ENCODE measurements at places on chromosomes 11 and 22.

DNA sequence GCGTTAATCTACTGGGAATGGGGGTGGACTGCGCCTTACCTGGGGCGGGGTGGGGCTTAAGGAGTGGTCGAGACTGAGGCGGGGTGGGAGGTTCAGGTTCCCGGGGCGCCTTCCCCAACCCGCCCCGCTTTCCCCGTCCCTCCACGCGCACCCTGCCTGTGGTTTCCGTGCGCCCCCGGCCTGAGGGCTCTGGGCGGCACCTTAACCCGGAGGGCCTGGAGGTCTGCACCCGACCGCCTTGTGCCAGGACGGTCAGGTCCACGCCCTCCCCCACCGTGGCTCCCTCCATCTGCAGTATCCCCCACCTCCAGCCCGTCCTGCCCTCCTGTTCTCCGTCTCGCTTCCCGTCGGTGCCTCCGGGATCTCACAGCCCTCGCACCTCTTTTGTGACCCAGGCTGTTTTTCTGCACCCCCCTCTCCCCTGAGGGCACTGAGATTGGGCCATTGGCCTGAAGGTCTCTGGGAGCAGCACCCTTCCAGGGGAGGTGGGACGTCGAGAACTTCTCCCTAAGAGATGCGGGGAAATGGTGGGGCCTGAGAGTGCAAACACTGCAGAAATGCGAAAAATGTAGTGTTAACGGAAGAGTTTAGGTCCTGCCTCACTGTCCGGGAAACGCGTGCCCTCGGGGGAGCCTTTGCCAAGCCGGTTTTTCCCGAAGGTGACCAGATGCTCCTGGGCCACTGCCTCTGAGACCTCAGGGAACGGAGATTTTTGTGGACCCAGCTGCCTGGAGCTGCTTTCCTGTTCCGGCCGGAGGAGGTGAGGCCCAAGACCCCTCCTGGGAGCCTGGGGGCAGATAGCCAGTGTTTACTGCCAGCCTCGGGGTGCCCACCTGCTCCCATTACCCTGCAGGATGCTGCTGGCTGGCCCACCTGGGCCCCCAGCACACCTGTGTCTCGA, 1.2 kb upstream of the ASCL2 start:
- no peak for DNase-seq

DNA sequence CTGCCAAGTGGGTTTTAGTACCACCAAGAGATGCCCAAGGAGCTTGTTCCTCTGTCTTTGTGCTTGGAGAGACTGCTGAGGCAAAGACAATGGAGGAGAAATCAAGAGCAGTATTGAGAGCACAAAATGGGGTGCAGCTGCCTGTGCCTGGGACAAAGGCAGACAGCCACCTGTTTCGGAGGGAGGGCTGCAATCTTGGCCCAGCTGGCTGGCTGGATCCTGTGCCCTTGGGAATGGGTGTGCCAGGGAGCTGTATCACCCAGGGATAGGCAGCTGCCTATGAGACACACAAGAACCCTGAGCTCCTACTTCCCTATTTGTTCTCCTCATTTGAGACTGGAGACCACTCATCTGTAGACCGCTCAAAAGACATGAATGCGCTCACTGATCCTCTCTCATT, 23.3 kb upstream of the CHRM4 start:
- no peak for DNase-seq

DNA sequence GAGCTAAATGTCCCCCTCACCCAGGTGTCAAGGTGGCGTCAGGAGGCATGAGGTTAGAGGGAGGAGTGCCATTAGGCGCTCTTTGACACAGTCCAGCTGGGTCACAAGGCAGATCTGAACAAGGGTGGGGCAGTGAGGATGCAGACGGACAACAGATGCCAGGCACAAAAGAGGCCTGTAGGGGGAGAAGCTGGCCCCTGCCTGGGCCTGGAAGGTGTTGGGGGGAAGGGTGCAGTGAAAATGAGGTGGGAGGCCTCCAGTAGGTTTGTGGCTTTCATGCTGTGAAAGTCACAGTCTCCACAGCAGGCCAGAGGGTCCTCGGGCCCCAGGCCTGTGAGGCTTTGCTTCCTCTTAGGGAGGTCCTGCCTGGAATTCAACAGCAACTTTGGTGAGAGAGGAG, 85.0 kb upstream of the PLET1 start:
- DNase-seq, result no peak

GRCh38 chr22:30008401-30008800, 71.9 kb upstream of the HORMAD2 start:
- DNase-seq, result no peak

DNA sequence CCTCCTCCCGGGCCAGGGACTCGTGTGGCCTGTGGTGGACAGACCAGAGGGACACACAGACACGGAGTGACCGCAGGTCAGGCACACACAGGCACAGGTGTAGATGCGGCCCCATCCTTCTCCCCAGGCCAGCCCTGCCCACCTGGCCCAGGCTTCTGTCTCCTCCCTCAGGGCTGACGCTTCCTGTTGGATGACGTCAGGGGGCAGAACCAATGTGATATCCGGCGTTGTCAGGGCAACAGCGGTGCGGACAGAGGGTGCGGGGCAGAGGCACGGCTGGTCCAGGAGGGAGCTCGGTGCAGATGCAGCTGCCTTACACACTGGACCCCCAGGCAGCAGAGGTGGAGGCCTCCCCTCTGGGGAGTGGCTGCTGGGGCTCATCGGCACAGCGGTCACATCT, 2.9 kb upstream of the TUBGCP6 start:
- no peak for DNase-seq

DNA sequence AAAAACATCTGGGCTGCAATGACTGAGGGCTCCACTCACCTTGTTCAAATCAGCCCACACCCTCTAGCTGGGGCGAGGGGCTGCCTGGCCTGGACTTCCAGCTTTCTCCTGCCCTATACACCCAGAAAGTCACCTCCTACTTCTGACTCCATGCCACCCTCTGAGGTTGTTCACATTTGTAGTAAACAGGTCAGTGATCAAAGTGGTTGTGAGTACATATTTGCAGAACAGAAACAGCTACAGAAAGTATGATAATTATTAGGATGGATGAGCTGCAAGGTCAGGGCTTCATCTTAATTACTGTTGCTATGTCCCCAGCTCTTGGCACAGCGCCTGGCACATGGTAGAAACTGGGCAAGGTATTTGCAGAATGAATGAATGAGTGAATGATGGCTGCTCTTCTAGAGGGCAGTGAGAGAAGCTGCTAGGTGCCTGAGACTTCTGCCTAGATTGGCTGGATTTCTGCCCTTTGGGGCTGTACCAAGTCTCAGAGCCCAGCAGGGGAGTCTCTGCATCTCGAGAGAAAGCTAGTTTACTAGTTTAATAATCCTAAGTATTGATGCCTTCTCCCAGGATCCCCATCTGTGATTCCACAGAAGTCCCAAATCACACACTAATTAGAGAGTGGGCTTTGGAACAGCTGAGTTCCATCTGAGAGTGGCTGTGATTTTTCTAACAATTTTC, 36.0 kb downstream of the SYT13 start:
- DNase-seq, result no peak

GRCh38 chr22:25202290-25202921, 2.7 kb downstream of the CRYBB3 start:
- DNase-seq, result peak; percentile 55

All from stimulated activated CD4-positive, alpha-beta T cell treated with anti-CD3 and anti-CD28 coated beads, Interleukin-1b, Interleukin-23, amount 100 ng/mL, for 48 hours (primary cell).